Stimulated activated CD8-positive, alpha-beta memory T cell treated with anti-CD3 and anti-CD28 coated beads, Interleukin-4, amount 100 ng/mL, for 4 hours (primary cell): ENCODE measurements at places on chromosomes 7 and 10.

GRCh38 chr7:111006040-111006439, 84.9 kb upstream of the LRRN3 start:
- DNase-seq: no peak

DNA sequence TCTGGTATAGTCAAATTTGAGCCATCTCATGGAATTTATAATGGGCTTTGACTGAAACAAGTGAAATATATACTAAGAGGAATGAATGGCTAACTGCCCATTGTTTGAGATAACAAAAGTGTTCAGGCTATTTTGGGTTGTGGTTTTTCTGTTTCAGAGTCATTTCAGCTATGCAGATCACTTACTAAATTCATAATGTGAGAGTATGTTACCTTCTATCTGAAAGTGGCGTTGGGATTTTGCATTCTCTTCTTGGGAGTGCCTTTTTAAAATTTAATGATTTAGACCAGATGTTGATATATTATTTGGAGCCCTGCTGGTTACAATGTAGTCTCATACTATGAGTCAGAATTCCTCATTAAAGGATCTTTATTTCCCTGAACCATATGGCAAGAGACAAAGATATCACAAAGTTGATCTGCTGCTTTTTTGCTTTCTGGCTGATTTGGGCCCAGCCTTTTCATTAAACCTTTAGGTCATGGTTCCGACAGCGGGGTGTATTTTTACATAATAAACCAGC, 10.4 kb downstream of the VCL start:
- no peak for DNase-seq

GRCh38 chr7:131581241-131582051, 25.0 kb upstream of the PODXL start:
- DNase-seq: no peak

- no peak for DNase-seq
Measured at GRCh38 chr10:121078672-121079102, 227.5 kb downstream of the WDR11 start.

DNA sequence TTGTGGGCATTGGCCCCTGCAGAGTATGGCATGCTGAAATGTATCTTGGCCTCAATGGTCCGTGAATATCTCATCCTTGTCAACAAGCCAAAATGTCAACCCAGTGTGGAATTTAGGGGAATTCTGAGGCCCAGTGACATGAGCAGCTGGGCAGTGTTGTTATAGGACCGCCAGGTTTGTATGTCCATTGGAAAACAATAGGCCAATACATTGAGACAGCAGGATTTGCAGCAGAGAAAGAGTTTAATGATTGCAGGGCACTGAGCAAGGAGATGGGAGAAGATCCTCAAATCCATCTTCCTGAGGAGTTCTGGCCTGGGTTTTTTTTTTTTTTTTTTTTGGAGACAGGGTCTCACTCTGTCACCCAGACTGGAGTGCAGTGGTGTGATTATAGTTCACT, 95.7 kb upstream of the BAIAP2L1 start:
- DNase-seq: no peak

- no peak for DNase-seq
Measured at GRCh38 chr7:3594901-3595300, 293.8 kb downstream of the SDK1 start.

GRCh38 chr7:117005449-117005848, 52.1 kb downstream of the ST7 start:
- no peak for DNase-seq

GRCh38 chr7:30912986-30913811, 1.5 kb downstream of the AQP1 start:
- no peak for DNase-seq

- no peak for DNase-seq
Measured at GRCh38 chr7:69790977-69791724, 192.9 kb downstream of the AUTS2 start.

- no peak for DNase-seq
Measured at GRCh38 chr7:33118383-33118782, 9.2 kb upstream of the RP9 start.

- no peak for DNase-seq
Measured at GRCh38 chr7:117243390-117243789, 79.5 kb downstream of the WNT2 start.

DNA sequence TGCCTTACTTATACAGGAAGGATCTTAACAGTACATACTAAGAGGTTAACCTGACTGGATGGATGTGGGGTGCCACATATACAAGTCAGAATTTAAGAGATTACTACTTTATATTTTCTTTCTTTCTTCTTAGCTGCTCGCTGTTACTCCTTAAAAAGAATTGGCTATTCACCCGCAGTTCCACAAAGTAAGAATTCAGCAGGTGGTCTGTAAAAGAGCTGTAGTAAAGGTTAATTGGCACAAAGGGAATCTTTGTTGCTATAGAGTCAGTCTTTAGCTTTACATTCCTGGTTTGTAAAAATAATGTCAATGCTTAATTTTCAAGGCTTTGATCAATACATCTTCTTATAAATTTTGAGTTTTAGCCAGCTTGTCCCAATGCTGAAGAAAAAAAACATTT, 43.2 kb downstream of the RALA start:
- no peak for DNase-seq

GRCh38 chr7:68892236-68892635, 706.0 kb upstream of the AUTS2 start:
- no peak for DNase-seq

GRCh38 chr10:16611037-16611436, 89.4 kb upstream of the C1QL3 start:
- DNase-seq: no peak

DNA sequence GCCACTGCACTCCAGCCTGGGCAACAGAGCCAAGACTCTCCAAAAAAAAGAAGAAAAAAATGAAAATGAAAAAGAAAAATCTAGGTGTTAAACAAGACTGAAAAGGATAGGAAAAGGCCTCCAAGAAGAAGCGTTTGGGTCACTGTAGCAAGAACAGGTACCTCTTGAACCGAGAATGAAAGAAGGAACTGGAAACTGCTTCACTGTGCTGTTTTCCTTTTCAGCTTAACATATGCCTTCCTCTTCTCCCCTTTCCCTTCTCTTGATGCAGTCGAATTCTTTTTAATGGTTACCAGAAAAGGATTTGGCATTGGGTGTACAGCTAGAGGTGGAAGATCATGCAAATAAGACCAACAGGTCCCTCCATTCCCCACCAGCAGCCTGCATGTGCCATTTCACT, 28.1 kb downstream of the LRRC4 start:
- no peak for DNase-seq

DNA sequence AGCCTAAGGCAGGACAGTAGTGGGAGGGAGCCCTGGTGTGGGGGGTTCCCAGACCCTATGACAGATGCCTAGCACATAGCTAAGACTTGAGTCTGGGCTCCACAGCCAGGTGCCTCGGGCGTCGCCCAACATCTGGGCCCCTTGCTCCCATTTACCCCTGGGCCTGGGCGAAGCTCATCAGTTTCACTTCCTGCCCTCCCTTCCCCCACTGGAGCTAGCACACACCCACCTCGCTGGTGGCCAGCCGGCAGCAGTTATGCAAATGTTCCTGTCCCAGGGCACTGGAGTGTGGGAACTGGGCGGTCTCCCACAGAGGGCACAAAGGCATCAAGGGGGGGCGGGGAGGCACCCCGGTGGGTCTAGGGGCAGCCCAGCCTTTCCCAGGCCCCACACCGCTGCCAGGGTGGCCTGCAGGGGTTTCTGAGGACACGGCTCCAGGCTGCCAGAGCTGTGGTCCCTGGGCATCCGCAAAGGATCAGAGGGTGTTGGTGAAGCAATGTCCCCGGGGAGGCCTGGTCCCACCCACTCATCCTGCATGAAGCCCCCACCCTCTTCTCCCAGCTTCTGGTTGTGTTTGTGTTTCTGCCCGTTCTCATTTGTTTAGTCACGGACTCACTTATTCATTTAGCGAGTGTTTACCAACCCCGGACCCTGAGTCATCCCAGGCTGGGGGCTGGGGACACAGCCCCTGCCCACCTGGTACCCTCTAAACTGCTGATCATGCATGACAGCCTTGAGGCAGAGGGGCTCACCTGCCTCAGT, 20.4 kb downstream of the SH2B2 start:
- DNase-seq: no peak

GRCh38 chr10:28684986-28685580, 7.8 kb downstream of the BAMBI start:
- no peak for DNase-seq

GRCh38 chr7:85567983-85568382, 381.1 kb upstream of the SEMA3D start:
- no peak for DNase-seq

DNA sequence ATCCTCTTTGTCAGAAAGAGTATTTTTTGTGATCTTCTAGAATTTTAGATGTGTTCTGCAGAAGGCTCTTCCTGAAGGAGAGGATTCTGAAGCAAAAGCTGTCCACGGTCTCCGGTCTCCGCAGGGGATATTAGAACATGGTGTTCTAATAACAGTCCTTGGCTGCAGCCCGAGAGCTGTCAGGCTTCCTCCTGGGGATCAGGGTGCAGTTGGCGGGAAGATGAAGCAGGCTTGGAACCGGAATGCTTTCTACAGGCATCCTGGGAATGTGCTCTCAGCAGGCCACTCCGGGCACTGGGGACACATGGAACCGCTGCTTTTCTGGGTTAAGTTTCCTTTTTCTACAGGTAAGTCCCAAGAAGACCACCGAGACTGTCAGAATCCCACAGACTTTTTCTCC, 118.6 kb upstream of the PARD3 start:
- DNase-seq: no peak

- no peak for DNase-seq
Measured at GRCh38 chr7:44716205-44716604, 32.4 kb upstream of the ZMIZ2 start.

DNA sequence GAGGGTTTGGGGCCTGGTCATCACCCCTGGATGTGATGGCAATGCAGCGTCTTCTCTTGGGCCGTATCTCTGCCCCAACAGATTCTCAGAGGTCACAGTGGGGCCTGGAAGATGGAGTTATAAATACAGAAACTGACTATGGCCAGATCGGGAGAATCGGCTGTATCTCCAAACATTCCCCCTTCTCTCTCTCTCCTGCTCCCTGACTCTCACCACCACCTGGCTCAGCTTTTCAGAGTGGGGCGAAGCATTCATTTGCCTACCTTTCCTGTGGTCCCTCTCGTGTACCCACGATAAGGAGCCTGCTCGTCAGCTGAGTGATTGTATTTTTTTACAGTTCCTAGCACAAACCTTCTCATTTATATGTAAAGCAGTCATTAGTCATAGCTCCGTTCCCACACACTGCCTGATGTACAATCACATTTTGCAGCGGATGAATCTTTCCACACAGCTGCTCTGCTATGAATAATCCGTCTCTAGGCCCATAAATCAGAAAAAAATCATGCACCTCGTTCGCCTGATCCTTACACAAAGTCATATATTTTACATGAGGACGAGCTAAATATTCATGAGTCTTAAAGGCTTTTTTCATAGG, 23.2 kb upstream of the BTRC start:
- no peak for DNase-seq

DNA sequence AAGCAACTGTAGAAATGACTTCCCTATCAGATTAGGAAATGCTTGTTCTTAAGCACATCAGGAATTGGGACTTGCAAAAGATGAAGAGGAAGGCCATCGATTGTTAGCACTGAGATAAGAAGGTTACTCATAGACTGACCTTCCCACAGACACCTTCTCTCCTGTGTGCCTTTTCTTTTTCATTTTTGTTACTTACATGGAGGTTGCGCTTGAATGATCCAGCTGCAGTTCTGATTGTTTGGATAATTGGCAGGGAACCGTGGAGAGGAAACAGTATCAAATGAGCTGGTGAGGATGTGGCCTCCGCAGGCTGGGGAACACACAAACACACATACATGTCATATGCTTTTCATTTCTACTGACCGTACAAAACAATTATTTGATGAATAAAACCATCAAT, 134.9 kb upstream of the RSU1 start:
- DNase-seq: no peak

- no peak for DNase-seq
Measured at GRCh38 chr10:12921163-12921562, 80.3 kb downstream of the CCDC3 start.

DNA sequence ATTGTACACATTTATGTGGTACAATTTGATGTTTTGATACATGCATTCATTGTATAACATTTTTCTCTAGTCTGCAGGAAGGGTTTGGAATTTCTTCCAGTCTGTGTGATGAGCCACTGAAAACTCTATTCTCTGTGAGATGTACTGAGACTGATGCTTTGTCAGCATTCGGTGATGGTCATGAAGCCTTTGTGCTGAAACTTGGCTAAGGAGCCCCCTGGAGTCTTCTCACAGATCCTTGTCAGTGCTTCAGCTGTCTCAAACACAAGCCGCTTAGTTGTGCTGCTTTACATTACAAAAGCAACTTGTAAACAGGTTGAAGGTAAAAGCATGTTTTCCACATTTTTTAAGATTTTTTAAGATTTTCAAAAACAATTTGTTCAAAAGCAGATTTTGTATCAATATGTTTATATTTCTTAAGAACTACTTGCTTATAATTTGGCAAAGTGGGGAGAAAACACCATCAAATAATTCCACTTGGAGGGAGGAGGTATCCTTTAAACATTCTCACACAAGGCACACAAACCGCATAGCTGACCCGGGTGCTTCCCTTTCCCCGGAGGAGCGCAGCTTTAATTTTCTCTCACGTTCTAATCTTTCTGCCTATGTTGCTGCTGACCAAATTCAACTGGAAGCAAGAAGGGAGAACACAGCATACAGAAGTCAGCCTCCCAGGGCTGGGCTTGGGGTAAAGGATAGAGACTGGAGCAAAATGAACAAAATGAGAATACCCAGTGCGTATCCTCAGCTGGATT, 249.8 kb upstream of the VSTM2A start:
- DNase-seq: no peak

- no peak for DNase-seq
Measured at GRCh38 chr7:47461161-47461560, 120.8 kb downstream of the TNS3 start.

DNA sequence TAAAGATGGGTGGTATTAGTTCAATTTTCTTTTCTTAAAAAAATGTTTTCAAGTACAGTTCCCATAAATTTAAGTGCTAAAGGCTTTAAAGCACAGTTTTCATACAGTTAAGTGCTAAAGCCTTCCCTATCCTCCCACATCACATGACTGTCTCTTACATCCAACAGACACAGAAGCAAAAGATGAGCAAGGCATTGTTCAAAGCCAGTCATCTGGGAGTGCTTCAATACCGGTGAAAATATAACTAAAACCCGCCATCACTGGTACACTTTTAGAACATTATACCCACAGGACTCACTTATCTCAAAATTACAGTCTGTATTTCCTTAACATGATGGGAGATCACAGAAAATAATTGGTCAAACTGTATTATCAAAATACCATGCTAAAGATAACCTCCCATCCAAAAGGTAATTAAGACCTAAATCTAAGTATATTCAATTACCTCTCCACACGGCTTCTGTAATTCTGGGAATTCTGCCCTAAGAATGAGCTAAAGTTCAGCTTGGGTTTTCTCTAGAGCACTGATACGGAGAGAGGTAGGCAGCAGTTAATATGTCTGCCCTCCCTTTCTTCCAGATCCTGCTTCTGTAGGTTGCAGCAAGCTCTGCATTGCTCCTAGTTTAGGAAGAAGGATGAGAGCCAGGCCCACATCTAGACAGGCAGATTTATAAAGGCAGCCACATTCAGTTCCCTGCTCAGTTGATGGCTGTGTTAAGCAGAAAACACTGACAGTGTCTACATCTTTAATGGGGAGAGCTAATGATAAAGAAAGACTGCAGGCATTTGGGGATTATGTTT, 474.8 kb upstream of the PFKP start:
- DNase-seq: no peak

GRCh38 chr10:113104047-113104446, 154.0 kb downstream of the TCF7L2 start:
- DNase-seq: no peak
